ENCODE measurements at places on chromosomes 2 and 18. TPM values are rescaled to one million over a fixed set of nuclear protein-coding genes. Genes with fewer than 3 reads are reported as not detected.
A peak's percentile ranks its signal among the peaks of the same experiment; 100 is the strongest.

GRCh38 chr2:147297820-147298219 is 547.0 kb upstream of the ACVR2A start:
- DNase-seq = no peak

DNA sequence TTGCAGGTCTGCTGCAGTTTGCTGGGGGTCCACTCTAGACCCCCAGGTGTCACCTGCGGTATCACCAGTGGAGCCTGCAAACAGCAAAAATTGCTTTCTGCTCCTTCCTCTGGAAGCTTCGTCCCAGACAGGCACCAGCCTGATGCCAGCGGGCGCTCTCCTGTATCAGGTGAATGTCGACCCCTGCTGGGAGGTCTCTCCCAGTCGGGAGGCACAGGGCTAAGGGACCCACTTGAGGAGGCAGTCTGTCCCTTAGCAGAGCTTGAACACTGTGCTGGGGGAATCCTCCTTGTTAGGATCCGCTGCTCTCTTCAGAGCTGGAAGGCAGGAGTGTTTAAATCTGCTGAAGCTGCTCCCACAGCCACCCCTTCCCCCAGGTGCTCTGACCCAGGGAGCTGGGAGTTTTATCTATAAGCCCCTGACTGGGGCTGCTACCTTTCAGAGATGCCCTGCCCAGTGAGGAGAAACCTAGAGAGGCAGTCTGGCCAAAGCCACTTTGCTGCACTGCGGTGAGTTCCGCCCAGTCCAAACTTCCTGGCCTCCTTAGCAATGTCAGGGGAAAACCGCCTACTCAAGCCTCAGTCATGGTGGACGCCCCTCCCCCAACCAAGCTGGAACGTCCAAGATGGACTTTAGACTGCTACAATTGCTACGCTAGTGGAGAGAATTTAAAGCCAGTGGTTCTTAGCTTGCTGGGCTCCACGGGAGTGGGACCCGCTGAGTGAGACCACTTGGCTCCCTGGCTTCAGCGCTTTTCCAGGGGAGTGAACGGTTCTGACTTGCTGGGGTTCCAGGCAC is 652.5 kb downstream of the KCNJ3 start:
- DNase-seq = no peak

- no peak for DNase-seq
These were observed 4.3 kb downstream of the IGFBP5 start for GRCh38 chr2:216690853-216691741.

- DNase-seq = no peak
These were observed 12.2 kb upstream of the SOCS6 start for GRCh38 chr18:70276416-70277191.

DNA sequence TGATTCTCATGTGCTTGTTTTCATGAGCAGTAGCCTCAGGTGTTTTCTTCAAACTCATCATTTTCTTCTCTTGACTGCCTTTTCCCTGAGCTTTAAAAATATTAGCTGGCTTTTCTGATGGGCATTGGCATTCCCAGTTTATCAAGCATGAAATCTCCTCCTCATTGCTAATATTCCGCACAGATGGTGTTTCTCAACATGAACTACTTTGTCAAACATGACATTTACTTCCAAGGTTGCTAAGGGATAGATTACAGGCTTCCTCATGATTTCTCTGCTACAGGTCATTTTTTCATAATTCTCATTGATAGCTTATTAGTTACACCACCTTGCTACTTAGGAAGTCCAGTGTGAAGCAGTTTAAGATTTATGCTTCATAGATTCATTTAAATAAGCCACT is 1116.9 kb upstream of the CNTNAP5 start:
- DNase-seq = no peak

GRCh38 chr2:144983107-144983506 is 463.2 kb upstream of the ZEB2 start:
- DNase-seq = no peak

GRCh38 chr2:196592331-196592910 is 47.1 kb upstream of the CCDC150 start:
- DNase-seq = peak; percentile 28

- DNase-seq = no peak
These were observed 13.2 kb upstream of the SERTAD2 start for GRCh38 chr2:64666810-64667438.

GRCh38 chr2:218074031-218074430 is 5.0 kb downstream of the RUFY4 start:
- DNase-seq = peak; percentile 47

Gene SERPINB2
- total RNA-seq = not detected

Gene RIT2
- not detected for total RNA-seq

Gene CBLN2
- 3.2 TPM for total RNA-seq

Gene UGT1A9
- 3.6 TPM for total RNA-seq

All from mucosa of descending colon (tissue), 3 donors.